Hindlimb muscle (tissue), 1 donor: ENCODE measurements at places on chromosomes 6 and 20. TPM values are rescaled to one million over a fixed set of nuclear protein-coding genes. Genes with fewer than 3 reads are reported as not detected.

Gene PRSS35
- polyA plus RNA-seq = 9.0 TPM

DNA sequence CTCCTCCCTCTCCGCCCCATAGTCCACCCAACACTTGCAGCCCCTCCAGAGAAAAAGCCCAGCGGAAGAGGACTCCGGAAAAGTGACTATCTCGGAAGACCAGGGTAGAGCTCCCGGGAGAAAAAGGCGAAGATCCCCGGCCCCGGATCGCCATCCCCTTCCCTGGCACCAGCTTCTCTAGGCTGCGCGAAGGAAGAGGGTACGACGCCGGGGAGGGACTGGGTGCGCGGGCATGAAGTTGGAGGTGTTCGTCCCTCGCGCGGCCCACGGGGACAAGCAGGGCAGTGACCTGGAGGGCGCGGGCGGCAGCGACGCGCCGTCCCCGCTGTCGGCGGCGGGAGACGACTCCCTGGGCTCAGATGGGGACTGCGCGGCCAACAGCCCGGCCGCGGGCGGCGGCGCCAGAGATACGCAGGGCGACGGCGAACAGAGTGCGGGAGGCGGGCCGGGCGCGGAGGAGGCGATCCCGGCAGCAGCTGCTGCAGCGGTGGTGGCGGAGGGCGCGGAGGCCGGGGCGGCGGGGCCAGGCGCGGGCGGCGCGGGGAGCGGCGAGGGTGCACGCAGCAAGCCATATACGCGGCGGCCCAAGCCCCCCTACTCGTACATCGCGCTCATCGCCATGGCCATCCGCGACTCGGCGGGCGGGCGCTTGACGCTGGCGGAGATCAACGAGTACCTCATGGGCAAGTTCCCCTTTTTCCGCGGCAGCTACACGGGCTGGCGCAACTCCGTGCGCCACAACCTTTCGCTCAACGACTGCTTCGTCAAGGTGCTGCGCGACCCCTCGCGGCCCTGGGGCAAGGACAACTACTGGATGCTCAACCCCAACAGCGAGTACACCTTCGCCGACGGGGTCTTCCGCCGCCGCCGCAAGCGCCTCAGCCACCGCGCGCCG lies 822 bp downstream of the FOXQ1 start:
- no peak for DNase-seq

DNA sequence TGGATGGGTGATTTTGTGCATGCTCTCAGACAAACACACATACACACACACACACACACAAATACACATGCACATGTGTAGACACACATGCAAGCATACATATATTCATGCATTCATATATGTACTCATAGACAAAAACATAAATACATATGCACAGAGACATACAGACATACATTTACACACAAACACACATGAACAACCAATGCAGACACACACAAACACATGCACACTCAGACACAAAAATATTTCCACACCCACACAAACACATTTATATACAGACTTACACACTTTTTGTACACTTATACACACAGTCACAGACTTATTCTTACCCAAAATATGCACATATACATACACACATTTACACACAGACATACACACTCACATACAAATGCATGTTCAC lies 94.9 kb upstream of the NKX2-2 start:
- no peak for DNase-seq

DNA sequence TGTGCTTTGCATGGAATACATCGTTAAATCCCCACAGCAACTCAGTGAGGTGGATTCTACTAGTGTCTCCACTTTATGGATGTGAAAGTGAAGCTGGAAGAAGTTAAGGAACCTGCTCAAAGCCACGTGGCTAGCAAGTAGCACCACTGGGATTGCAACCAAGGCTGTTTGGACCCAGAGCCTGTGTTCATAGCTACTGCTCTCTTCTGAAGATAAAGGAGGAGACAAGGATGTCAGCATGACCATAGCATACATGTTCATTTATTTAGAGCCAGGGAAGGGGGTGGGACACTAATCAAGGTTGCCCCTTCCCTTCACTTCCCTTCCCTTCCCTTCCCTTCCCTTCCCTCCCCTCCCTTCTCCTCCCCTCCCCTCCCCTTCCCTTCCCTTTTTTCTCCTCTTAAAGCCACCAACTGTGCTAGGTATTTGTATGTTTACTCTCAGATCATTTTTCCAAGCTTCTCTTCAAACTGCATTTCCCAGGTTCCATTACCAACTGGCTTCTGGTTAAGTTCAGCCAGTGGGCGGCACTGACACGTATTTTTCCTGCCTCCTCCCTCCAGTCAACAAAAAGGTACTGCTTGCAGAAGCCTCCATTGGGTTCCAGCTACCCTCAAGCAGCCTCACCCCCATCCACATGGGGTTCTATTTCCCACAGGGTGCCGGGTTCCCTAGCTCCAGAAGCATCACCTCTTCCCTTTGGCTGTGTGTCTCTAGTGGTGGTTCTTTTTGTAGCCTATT lies 134.9 kb downstream of the BCAS1 start:
- no peak for DNase-seq

Gene TFAP2A
- polyA plus RNA-seq = 0.84 TPM

GRCh38 chr6:15260099-15260821 lies 14.4 kb downstream of the JARID2 start:
- DNase-seq = no peak

DNA sequence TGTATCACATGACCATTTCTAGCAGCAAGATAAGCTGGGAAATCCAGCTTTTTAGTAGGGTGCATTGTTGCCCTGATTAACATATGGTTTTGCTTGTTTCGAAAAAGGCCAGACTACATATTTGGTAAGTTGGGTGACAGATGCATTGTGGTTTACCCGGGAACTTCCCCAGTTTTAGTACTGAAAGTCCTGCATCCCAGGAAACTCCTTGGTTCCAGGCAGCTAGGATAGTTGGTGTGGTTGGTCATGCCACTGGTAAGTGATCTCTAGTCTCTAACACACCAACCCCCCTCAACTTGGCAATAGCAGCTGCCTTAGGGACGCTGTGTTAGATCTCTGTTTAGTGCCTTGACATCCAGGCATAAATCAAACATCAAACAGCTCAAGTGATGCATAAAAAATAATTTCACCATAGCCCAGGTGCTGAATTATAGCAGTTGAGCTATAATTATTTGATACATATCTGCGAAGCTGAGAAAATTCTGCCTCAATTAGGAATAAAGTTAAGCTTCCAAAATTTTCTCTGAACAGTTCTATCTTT lies 216.5 kb downstream of the TFAP2C start:
- DNase-seq = no peak

GRCh38 chr20:57605878-57606277 lies 14.3 kb downstream of the ZBP1 start:
- no peak for DNase-seq

GRCh38 chr20:40749985-40750506 lies 61.0 kb upstream of the MAFB start:
- no peak for DNase-seq

Gene SLC12A5
- 1.3 TPM for polyA plus RNA-seq

DNA sequence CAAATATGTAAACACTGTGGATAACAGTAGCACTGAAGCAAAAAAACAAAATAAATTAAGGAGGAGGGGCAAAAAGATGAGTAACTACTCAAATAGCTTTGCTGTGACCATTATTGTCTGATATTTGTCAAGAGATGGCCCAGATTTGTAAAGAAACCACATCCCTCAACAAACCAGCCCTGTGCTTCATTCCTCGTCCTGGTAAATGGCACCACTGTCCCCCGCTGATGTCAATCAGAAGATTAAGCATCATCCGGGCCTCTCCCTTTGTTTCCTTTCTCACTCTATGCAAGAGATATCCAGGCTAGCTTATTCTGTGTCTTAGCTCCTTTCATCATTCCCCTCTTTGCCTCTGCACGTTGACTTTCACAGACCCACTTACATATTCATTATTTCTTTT lies 259.0 kb downstream of the SYNE1 start:
- DNase-seq = no peak

- no peak for DNase-seq
These were observed 655.1 kb upstream of the CITED2 start for GRCh38 chr6:140029551-140029950.

Gene RBM39
- polyA plus RNA-seq = 282 TPM

Gene CDS2
- 19.3 TPM for polyA plus RNA-seq

- DNase-seq = peak; percentile 45
These were observed 22.9 kb downstream of the STX7 start for GRCh38 chr6:132490024-132490423.

DNA sequence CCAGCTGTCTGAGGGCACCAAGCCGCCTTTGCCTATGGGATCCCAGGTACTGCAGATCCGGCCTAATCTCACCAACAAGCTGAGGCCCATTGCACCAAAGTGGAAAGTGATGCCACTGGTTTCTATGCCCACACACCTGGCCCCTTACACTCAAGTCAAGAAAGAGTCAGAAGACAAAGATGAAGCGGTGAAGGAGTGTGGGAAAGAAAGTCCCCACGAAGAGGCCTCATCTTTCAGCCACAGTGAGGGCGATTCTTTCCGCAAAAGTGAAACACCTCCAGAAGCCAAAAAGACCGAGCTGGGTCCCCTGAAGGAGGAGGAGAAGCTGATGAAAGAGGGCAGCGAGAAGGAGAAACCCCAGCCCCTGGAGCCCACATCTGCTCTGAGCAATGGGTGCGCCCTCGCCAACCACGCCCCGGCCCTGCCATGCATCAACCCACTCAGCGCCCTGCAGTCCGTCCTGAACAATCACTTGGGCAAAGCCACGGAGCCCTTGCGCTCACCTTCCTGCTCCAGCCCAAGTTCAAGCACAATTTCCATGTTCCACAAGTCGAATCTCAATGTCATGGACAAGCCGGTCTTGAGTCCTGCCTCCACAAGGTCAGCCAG lies 283.0 kb downstream of the TSHZ2 start:
- no peak for DNase-seq

GRCh38 chr6:25458485-25458884 lies 179.3 kb downstream of the CARMIL1 start:
- DNase-seq = no peak

DNA sequence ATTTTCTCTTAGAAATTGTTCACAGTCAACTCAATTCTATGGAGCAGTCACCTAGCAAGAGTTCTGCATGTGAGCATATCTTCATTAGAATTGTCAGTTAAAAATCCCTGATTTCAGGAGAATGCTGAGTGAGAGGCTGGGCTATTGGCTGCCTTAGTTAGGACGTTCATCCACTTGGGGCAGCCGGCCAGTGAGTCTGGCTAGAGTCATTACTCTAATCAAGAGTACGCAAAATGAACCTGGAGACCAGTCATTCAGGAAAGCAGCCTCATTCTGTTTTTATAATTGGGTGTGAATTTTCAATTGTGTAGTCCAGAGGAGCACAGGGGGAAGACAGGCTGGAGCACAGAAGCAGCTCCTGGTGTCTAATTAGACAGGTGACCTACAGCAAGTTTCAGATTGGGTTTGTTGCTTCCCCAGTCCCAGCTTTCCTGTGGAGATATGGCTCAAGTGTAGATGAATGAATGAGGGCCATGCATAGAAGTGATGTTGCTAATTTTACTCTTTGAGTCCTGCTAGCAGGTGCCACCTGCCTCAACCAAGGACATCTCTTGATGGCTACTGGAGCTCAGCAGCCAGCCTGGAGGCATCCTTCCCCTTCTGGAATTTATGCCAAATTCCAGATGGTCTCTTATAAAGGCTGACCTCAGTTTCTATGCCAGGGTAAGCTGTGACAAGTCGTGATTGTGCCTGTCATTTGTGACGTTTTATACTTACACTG lies 265.7 kb downstream of the NKAIN2 start:
- DNase-seq = no peak

- no peak for DNase-seq
These were observed 34.4 kb downstream of the TGM3 start for GRCh38 chr20:2330090-2330695.

GRCh38 chr20:11204926-11205768 lies 531.3 kb upstream of the JAG1 start:
- DNase-seq = no peak

Gene PTPRK
- 24.1 TPM for polyA plus RNA-seq

Gene ASIP
- 0.68 TPM for polyA plus RNA-seq

- no peak for DNase-seq
These were observed 26.2 kb upstream of the PNPLA1 start for GRCh38 chr6:36243562-36244212.

Gene RSPO3
- polyA plus RNA-seq = 12.7 TPM

Gene RAET1L
- polyA plus RNA-seq = not detected

Gene MEP1A
- polyA plus RNA-seq = not detected
